ENCODE measurements at places on chromosomes 5 and 9.

DNA sequence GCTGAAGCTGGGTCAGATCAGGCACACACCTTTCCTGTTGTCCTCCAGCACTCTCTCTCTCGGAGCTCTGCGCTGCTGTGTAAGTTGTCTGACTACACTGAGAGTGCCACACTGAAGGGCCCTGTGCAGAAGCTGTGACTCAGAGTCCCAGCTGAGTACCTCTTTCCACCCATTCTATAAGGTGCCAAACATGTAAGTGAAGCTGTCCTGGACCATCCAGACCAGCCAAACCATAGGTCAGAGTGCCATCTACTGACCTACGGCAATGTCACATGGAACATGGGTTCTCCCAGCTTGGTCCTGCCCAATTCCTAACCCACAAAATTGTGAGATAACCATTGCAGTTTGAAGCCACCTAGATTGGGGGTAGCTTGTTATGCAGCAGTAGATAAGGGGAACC is 68.2 kb downstream of the ADCY2 start:
- no peak for DNase-seq

- no peak for DNase-seq
Measured at GRCh38 chr5:96957254-96958049, 21.6 kb downstream of the LNPEP start.

DNA sequence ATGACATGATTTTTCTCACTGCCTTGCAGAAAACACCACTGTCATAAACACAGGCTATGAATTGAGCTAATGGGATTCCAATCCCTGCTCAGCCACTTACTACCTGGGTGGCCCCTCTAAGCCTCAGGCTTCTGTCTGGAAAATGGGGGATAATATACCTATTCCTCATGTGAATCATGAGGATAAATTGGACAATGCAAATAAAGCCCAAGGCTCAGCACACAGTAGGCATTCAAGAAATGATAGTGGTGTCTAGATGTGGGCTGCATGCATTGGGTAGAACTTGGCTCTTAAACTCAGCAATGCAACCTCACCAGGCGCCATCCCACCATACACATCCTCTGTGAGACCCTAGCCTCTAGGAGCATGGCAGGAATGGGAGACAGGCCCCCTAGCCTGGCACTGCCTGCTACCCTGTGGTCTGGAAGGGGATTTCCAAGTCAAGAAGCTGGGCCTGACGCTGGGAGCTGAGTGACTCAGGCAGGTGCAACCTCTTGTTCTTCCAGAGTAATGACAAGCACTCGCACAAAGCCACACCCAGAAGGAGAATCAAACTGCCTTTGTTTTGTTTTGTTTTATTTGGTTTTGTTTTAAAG is 2.3 kb upstream of the TNIP1 start:
- DNase-seq: no peak

DNA sequence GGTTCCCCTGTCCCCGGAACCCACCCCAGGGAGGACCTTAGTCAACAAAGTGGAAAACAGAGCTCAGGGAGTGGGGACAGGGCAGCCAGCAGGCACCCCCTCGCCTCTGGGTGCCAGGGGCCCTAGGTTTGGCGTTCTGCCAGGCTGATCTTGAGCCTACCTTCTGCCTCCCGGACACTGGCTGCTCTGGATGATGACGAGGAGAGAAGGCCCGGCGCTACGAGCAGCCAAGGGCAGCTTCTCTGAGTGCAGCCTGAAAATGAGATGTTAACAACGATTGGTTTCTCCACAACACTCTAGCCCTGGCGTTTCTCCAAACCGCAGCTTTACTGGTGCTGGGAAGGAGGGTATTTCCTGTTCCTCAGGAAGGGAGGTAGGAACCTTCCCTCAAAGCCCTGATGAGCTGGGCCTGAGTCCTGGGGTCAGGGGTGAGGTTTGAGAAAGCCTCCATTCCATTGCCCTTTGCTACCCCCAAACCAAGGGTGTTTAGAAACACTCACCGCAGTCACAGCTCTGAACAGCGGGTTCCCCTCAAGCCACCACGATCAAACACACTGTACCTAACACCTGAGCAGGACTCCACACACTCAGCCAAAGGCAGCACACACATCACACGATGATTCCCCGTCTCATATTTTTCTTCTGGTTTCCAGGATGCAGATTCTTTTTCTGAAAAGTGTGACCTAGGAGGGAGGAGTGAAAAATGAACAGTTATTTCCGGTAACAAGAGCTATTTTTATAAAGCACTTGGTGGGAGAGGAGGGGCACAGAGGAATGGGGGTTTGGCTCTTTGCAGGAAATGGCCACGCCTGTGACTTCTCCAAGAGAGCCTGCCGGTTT is at the start of gene STING1:
STING1 (minus strand) TSS at position 709 of the 840 bp plus-strand sequence. CDS start 1,054 bp downstream, outside the sequence.
- peak; percentile 91 for DNase-seq

DNA sequence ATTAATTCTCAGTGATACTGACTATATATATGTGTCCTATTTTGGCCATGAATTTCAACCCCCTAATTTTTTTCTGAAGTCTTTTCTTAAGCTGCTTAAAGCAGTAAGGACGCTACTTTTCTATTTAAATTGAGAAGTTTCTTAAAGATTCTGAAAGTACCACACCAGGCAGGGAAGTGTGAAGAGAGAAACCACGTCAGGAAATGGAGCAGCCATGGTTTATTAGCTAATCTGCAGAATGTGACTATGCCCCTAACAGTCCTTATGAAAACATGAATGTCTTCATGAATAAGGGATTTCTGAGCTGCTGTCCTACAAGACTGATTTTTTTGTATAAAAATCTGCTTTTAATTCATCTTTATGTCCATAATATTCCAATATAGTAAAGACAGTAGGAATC is 1724.3 kb upstream of the C9orf72 start:
- no peak for DNase-seq

- no peak for DNase-seq
Measured at GRCh38 chr9:109317311-109317978, 3.4 kb downstream of the EPB41L4B start.

DNA sequence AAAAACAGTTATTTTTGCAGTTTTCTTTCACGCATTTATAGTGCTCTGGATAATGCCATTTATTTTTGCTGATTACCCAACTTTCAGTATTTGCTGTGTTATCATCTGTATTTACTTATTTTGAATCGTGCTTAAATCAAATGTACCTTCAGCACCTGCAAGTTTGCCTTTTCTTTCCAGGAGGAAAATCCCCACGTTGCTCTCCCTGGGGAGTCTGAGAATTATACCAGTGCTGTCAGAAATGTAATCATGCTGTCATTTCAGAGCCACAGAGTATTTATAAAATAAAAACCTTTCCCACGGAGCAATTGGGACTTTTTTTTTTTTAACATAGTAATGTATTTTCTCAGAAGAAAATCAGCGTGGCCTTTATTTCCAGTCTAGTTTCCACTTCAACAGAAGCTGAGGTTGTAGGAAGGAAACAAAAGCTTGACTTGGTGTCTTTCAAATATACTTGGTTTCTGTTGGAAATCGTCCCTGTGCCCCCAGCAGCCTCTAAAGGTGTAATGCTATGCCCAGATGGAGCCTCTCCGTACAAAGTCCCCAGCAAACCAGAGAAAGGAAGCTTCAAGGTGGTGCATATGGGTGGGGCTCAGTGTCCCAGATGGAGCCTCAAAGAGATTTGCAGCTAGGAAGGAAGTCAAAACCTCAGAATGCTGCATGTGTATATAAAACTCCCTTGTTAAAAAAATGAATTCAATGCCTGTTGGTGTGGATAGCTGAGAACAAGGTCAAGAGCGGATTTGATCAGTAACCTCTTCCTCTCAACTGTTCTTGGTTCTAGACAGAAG is 2.1 kb downstream of the GPR150 start:
- no peak for DNase-seq

DNA sequence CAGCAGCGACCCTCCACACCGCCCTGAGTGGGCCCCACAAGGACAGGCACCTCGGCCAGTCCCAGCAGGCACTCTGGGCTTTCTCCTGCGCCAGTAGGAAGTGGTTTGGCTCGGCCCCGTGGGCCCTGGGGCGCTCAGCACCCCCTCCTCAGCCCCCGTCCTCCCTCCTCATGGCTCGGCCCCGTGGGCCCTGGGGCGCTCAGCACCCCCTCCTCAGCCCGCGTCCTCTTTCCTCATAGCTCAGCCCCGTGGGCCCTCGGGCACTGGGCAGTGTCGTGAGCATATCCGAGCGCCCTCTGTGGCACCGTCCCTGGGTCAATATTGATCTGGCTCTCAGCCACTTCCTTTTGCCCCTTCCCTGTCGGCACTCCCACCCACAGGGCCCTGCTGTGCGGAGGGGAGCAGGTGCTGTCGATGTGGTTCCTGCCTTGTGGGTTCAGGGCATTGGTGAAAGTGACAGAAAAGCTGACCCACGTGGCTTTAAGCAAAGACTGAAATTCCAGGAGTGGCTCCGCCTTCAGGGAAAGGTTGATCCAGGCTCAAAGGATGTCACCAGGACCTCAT is 5.5 kb upstream of the SCGB3A1 start:
- no peak for DNase-seq

GRCh38 chr9:94714494-94714893 is 12.0 kb upstream of the AOPEP start:
- DNase-seq: no peak

DNA sequence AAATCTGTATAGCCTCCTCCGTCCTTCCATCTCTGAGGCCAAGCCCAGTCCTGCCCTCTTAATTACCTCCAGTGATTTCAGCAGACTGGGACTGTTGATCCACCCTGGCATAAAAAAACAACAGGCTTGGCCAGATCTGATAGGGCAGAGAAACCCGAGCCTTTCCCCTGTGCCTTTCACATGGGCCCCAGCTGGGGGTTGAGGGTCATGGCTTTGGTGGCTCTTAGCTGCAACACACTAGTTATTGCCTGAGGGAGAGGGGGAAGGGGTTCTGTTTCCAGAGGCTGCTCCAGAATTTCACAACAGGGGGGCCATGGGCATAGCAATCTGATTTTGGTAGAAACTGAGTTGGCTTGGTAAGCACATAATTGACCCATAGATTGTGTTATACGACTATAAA is 21.2 kb upstream of the PANK3 start:
- no peak for DNase-seq

- no peak for DNase-seq
Measured at GRCh38 chr5:9495121-9495520, 50.8 kb downstream of the SEMA5A start.

DNA sequence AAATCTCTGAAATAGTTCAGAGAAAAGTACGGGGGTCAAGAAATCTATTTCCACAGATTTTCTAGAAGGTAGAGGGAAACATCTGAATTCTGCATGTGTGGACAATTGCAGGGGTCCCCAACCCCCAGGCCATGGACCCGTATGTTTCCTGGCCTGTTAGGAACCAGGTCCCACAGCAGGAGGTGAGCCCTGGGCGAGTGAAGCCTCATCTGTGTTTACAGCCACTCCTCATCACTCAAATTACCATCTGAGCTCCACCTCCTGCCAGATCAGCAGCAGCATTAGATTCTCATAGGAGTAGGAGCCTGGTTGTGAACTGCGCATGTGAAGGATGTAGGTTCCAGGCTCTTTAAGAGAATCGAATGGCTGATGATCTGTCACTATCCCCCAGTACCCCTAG is 200.5 kb upstream of the EDIL3 start:
- no peak for DNase-seq

DNA sequence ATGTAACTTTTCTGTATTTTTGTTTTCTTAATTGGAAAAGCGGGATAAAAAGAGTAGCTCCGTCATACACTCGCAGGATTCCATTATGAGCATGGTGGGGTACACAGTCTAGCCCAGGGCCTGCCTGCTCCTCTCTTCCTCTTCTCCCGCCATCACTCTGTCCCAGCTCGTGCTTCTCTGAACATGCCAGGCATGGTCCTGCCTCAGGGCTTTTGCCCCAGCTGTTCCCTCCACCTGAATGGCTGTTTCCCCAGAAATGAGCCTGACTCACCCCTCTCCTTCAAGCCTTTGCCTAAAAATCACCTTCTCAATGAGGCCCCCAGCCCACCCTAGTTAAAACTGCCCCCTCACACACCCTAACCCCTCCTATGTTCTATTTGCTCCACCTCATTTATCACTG is 4.5 kb downstream of the CORO2A start:
- no peak for DNase-seq

- no peak for DNase-seq
Measured at GRCh38 chr9:130532426-130533080, 46.8 kb upstream of the FUBP3 start.

DNA sequence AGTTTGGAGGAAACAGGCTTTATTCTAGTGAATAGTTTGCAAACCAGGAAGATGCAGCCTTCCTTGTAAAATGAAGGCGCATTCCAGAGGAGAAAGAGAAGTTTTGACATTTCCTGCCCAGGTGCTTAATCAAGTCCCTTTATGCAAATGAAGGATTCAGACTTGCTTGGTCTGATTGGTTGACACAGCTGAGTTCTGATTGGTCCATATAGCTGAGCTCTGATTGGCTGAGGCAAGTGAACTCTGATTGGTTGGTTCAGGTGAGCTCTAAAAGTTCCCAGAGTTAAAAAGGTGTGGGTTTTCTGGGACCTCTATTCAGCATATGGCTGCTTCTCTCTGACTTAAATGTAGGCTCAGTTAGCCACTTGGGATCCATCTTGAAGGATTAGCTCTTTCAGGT is 151.0 kb downstream of the CACNA1B start:
- no peak for DNase-seq

DNA sequence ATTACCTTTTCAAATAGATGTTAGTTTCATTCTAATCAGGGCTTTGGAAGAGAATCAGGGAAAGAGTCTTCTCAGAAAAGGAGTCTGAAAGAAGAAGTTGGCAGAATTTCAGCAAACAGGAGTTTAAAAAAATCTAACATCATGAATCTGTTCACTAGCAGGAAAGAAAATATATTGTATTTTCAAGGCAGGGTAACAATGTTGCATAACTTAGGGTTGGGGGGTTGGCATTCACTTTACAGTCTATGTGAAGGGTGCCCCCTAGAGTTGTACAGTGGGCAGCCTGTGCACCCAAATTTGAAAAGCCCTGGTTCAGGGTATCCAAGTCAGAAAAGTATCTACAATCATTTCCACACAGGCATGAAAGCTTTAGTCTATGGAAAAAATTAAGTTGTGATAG is 348.4 kb upstream of the SLC30A5 start:
- no peak for DNase-seq
